Activated naive CD4-positive, alpha-beta T cell treated with anti-CD3 and anti-CD28 coated beads for 36 hours (primary cell): ENCODE measurements at places on chromosomes 5 and 9.
A peak's percentile ranks its signal among the peaks of the same experiment; 100 is the strongest.

GRCh38 chr9:83281306-83282255, 218.6 kb upstream of the RASEF start:
- DNase-seq = no peak

DNA sequence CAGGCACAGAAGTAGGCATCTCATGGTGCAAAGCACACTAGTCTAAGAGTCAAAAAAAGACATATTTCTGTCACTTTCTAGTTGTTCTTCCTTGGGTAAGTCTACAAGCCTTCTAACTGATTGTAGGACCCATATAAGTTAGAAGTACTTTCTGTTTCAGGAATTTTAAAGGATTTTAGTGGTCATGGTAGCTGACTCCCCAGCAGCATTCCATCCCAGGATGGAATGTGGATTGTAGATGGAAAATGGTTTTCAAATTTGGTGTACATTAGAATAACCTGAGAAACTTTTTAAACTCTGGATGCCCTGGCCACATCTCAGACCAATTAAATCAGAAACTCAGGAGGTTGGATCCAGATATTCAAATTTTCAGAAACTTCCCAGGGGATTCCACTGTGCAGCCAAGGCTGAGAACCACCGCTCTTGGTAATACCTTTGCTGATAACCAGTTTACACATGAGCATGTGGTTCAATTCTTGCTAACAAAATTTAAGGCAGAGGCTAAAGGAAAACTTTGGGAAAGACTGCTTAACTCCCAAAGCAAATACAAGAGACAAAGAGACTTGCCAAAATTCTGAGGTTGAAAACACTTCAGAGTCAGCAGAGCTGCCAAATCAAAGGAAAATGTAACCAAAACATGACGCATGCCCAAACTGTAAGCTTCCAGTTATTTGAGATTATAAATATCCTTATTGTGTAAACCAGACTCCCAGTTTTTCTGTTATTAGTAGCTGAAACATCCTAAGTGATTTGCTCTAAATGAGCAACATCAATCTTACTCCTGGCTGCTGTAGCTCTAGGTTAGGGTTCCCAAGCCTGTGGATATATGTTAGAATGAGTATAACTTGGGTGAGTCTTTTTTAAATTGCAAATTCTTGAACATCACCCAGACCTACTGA, 145.4 kb upstream of the MTAP start:
- DNase-seq = no peak

DNA sequence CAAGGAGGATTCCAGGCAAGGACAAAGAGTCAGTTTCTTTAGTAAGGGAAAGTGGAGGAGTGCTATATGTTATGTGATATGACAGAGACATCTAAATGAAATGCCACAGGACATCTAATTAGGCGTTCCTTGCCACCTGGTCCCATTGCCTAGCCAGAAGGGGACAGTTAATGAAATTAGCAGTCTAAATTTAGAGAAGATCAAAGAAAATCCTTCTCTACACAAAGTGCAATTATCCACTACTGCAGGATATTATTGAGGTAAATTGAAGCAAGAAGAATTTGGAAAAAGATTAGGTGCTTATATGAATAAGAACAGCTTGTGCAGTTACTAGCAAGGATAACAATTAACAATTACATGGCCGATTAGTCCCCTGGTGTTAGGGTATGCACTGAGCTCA, 495.3 kb upstream of the NMUR2 start:
- no peak for DNase-seq

DNA sequence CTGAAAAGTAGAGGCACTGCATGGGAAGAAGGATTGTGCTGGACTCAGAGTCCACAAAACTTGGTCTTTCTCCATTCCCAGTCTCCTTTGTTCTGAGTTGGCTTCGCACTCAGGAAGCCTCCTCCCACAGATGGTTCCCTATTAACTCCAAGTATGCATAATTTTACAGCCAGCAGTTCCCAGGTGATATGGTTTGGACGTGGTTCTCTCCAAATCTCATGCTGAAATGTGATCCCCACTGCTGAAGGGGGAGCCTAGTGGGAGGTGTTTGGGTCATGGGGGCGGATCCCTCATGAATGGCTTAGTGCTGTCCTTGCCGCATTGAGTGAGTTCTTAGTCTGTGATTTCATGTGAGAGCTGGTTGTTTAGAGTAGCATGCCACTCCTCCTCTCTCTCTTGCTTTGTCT, 86.6 kb downstream of the FEM1C start:
- DNase-seq = no peak

DNA sequence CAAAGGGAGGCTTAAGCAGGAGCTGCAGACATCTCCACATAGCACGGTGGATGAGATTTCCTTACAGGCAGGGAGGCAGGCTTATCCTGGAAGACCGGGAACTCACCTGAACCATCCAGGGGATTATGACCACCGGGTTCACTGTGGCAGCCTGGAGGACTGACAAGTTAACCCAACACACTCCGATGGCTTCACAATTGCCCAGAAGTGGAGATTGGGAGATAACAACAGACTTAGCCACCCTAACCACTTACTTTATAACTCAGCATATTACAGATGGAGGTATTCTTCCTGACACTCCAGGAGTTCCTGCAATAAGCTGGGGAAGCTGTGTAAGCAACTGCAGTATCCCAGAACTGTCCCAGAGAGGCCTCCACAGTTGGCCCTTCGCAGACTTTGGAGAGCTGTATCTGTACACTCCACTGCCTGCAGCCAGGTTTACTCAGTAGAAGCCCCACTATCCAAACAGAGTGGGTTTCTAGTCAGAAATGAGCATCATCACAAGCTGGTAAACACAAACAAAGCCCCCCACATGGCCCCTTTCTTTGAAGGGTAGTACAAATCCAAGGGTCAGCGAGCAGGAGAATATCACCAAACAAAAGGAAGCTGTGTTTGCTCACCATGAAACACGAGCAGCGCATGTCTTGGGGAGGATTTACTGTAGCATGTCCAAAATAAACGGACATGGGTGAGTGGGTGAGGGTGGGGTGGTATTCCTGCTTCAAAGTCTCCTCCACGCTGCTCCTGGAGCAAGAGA, 462.2 kb downstream of the RASEF start:
- no peak for DNase-seq

- DNase-seq = no peak
Measured at GRCh38 chr5:167821669-167822068, 469.8 kb upstream of the WWC1 start.

GRCh38 chr5:55582256-55582655, 47.5 kb upstream of the PLPP1 start:
- DNase-seq = peak; percentile 50
